ENCODE measurements at places on chromosomes 12 and 14. TPM values are rescaled to one million over a fixed set of nuclear protein-coding genes. Genes with fewer than 3 reads are reported as not detected.

EML5 gene
- 0.09 TPM for total RNA-seq

IL31 gene
- not detected for total RNA-seq

GPR137C gene
- 1.1 TPM for total RNA-seq

HPD gene
- not detected for total RNA-seq

ANO4 gene
- 1.5 TPM for total RNA-seq

FAM186B gene
- 0.11 TPM for total RNA-seq

TAS2R30 gene
- total RNA-seq: 2.7 TPM

CLEC4A gene
- total RNA-seq: 0.43 TPM

ABHD12B gene
- total RNA-seq: not detected

TAS2R7 gene
- 0.09 TPM for total RNA-seq

CLEC4D gene
- not detected for total RNA-seq

TSPAN9 gene
- total RNA-seq: 128 TPM

APOF gene
- not detected for total RNA-seq

B3GNT4 gene
- 0.17 TPM for total RNA-seq

E2F7 gene
- 2.4 TPM for total RNA-seq

SMIM41 gene
- total RNA-seq: not detected
